Memory B cell (primary cell): ENCODE measurements at places on chromosomes 4 and X.

DNA sequence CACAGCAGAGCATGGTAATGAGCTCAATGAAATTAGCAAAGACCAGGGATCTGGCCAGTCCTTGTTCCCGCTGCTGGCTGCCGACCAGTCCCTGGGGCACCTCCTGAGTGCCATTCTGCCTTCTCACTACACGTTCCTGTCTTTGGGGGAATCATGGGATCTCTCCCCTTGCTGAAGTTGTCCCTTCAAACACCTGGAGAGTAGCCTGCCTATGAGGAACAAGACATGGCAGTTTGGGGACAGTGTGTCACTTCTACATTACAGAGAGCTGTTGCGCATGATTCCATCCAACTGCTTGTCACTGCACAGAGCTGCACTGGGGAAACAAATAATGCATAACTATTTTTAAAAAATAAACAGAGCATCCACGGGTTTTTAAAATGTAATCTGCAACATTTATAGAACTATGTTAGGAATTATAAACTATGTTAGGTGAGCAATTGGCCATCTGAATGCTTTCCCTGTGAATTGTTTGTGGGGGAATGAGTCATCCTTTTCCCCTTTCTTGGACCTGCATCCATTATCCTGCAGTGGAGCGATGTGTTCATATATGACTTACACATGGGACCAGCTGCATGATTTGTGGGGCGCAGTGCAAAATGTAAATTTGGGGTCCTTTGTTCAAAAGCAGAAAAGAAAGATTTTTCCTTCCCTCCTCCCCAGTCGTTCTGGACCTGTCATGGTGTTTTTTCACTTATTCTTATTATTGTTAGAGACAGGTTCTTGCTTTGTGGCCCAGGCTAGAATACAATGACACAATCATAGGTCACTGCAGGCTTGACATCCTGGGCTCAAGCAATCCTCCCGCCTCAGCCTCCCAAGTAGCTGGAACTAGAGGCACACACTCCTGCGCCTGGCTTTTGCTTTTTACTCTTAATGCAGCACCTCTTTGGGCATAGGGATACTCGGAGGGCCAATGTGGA lies 115.0 kb upstream of the TBL1X start:
- no peaks in the 10 kb centered on the region for H3K27me3 ChIP-seq
- H3K27ac ChIP-seq = no peak overlapping the region
- H3K4me1 ChIP-seq = peaks cover 13% of the 10 kb centered on the region
- H3K36me3 ChIP-seq = no peaks in the 10 kb centered on the region

- H3K27ac ChIP-seq = no peak overlapping the region
- H3K4me3 ChIP-seq = no peak overlapping the region
- H3K36me3 ChIP-seq = no peaks in the 10 kb centered on the region
- H3K27me3 ChIP-seq = no peaks in the 10 kb centered on the region
- no peaks in the 10 kb centered on the region for H3K4me1 ChIP-seq
Observed at GRCh38 chrX:131219271-131219670, 69.8 kb downstream of the IGSF1 start.

DNA sequence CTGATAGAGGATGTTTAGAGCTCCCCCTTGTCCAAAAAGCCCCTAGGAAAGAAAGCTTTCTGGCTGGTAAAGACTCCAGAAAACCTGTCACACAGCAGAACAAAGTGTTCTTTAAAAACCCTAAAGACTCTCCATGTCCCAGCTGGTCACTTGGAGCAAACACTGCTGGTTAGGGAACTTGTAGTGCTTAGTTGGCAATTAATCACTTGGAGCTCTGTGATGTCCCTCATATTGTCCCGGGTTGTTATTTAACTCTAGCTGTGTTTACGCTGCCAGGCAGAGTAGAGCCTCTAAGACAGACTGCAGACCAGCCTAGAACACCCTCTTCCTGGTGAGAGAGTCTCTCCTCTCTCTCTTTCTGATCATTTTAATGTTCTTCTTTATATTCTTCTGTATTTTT lies 267.3 kb downstream of the BCOR start:
- peaks cover 10% of the 10 kb centered on the region for H3K27me3 ChIP-seq
- H3K27ac ChIP-seq = no peak overlapping the region
- no peak for DNase-seq
- no peaks in the 10 kb centered on the region for H3K36me3 ChIP-seq

DNA sequence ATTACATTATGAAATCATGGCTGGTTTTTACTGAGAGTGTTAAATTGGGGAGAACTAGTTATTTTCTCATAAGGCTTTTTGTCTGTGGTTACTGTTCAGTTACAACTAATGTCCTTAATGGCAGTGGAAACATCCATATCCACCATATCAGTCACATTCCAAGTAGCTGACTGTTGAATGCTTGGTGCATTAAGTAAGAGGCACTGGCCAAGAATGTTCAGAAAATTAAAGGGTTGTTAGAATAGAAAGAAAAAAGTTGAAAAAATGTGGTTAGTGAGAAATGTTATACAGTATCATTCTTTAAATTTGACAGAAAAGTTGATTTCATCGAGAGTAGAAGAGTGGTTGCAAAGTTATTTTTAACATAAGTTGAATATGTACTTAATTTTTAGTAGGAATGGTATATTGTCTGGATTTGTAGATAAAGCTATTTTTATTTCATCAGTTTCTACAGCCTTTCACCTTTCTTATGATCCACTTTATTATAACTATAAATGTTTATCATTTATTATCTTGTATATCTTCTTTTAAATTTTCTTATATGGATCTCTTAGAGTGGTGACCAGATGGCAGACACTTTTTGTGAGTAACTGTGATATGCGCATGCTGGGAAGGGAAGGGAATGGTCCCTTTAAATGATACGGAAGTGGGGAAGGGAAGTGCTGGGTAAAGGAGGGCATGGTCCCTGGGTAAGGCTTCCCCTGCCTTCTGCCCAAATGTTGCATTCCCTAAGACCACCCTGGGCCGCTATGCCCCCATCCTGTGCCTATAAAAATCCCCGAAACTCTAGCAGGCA lies 2407.1 kb downstream of the ARAP2 start:
- no peaks in the 10 kb centered on the region for H3K27me3 ChIP-seq
- no peaks in the 10 kb centered on the region for H3K4me1 ChIP-seq
- DNase-seq = no peak
- no peaks in the 10 kb centered on the region for H3K36me3 ChIP-seq
- no peak overlapping the region for H3K27ac ChIP-seq

DNA sequence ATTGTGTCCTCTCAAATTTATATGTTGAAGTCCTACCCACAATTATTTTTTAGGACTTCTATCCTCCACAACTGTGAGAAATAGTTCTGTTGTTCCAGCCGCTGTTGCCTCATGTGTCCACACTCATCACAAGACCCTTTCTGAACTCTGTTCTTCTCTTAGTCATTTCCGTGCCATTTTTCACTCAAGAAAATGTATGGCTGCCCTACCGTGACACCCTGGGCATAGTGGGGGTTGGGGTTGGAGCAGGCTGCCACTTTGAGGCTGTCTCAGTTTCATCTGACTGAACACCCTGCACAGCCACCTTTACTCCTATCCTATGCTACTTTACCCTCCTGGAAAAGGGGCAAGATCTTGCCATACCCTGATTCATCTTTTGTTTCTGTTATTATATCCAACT lies 319.1 kb downstream of the TENM3 start:
- peaks cover 7% of the 10 kb centered on the region for H3K27me3 ChIP-seq
- H3K4me1 ChIP-seq = no peaks in the 10 kb centered on the region
- H3K36me3 ChIP-seq = no peaks in the 10 kb centered on the region
- H3K4me3 ChIP-seq = no peak overlapping the region
- no peak for DNase-seq
- no peak overlapping the region for H3K27ac ChIP-seq

GRCh38 chr4:38462367-38463055 lies 201.5 kb upstream of the KLF3 start:
- no peaks in the 10 kb centered on the region for H3K27me3 ChIP-seq
- H3K4me1 ChIP-seq = peaks cover 7% of the 10 kb centered on the region
- DNase-seq = no peak
- H3K36me3 ChIP-seq = peaks cover 2% of the 10 kb centered on the region

- no peak overlapping the region for H3K4me3 ChIP-seq
- H3K36me3 ChIP-seq = no peaks in the 10 kb centered on the region
- no peaks in the 10 kb centered on the region for H3K27me3 ChIP-seq
- DNase-seq = no peak
Observed at GRCh38 chrX:137195991-137196390, 162.2 kb upstream of the GPR101 start.

- H3K27ac ChIP-seq = no peak overlapping the region
- no peak overlapping the region for H3K4me3 ChIP-seq
- no peaks in the 10 kb centered on the region for H3K27me3 ChIP-seq
- no peaks in the 10 kb centered on the region for H3K36me3 ChIP-seq
- no peaks in the 10 kb centered on the region for H3K4me1 ChIP-seq
Observed at GRCh38 chr4:126071346-126072333, 756.9 kb downstream of the FAT4 start.

DNA sequence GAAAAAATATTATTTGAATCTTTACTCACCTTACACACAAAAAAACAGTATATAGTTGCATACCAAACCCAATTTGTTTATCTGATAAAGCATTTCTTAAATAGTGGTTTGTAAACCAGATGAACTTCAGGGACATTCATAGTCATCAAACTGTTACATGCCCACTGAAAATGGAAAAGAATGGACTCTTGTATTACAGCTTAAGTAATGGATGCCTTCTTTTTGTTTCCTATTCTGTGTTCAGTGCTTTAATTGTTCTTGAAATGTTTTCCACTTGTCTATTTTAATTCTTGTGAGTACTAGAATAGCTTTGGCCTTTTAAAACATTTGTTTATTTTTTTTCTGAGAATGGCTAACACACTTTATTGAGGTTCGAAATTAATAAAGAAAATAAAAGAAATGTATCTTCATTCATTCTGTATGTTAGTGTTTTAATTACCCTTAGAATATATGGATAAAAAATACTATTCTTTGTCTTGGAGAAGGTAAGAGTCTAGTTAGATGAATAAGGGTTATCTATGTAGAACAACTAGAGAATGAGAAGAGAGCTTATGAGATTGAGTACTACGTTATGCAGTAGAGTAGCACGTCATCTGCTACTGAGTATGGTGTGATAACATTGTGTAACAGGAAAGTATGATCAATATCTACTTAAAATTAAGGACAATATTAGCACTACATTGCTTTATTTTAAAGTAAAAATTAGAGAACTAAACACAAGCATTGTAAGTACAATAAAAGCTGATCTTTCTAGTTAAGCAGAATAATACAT lies 9.9 kb downstream of the CPEB2 start:
- H3K27ac ChIP-seq = no peak overlapping the region
- H3K4me1 ChIP-seq = peaks cover 15% of the 10 kb centered on the region
- DNase-seq = no peak
- no peaks in the 10 kb centered on the region for H3K27me3 ChIP-seq
- no peak overlapping the region for H3K4me3 ChIP-seq
- H3K36me3 ChIP-seq = peaks cover 6% of the 10 kb centered on the region

DNA sequence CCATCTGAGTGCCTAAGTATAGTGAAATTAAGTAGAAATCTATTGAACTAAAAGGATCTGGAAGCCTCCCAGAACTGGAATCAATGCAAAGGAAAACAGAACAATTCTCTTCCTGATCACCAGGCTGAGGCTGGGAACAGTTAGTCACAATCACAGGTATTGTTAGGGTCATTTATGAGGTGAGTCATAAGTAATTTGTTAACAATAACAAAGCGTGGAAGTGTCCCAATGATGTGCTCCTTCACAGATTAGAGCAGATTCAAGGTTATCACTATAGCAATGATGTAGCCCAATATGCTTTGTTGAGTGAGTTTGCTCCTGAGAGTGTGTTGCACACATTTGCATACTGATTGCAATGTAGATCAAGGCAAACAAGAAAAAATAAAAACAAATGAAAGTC lies 228.1 kb downstream of the ZNF674 start:
- no peak overlapping the region for H3K27ac ChIP-seq
- H3K4me3 ChIP-seq = no peak overlapping the region
- H3K36me3 ChIP-seq = no peaks in the 10 kb centered on the region
- DNase-seq = no peak
- no peaks in the 10 kb centered on the region for H3K4me1 ChIP-seq
- peaks cover 3% of the 10 kb centered on the region for H3K27me3 ChIP-seq

DNA sequence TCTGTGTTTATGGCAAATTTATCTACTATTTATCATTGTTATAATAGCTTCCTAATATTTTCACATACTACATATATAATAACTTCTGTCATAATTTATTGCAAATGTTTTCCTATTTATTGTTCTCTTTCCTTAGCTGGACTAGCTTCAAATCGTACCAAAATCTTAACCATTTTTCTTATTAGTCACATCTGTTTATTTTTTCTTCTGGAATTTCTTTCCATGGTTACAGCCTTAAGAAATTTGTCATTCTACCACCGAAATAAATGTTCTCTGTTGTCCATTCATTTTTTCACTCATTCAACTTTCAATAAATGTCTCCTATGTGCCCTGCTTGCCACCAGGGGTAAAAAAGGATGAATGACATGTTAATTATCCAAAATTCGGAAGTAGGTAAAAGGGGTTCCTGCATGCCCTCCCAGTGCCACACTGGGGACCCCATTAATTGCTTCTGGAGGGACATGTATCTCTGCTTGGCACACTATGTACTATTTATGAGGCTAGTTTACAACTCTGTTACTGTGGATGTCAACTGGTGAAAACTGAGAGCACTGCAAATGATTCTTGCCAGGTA lies 182.1 kb downstream of the SH3KBP1 start:
- peaks cover 4% of the 10 kb centered on the region for H3K36me3 ChIP-seq
- peaks cover 18% of the 10 kb centered on the region for H3K4me1 ChIP-seq
- no peak overlapping the region for H3K4me3 ChIP-seq

GRCh38 chr4:128916832-128917231 lies 107.3 kb downstream of the JADE1 start:
- peak overlapping the region; percentile 32 for H3K4me3 ChIP-seq
- H3K27me3 ChIP-seq = no peaks in the 10 kb centered on the region
- peaks cover 21% of the 10 kb centered on the region for H3K4me1 ChIP-seq
- peaks cover 7% of the 10 kb centered on the region for H3K36me3 ChIP-seq
- H3K27ac ChIP-seq = peak overlapping the region; percentile 58

- H3K4me3 ChIP-seq = no peak overlapping the region
- H3K27ac ChIP-seq = no peak overlapping the region
- peaks cover 14% of the 10 kb centered on the region for H3K36me3 ChIP-seq
- no peaks in the 10 kb centered on the region for H3K27me3 ChIP-seq
Observed at GRCh38 chr4:145909281-145909715, 29.3 kb downstream of the ZNF827 start.

- H3K4me3 ChIP-seq = no peak overlapping the region
- H3K27ac ChIP-seq = no peak overlapping the region
- H3K36me3 ChIP-seq = no peaks in the 10 kb centered on the region
- no peaks in the 10 kb centered on the region for H3K4me1 ChIP-seq
- DNase-seq = no peak
Observed at GRCh38 chrX:147680251-147680650, 231.5 kb upstream of the FMR1 start.

DNA sequence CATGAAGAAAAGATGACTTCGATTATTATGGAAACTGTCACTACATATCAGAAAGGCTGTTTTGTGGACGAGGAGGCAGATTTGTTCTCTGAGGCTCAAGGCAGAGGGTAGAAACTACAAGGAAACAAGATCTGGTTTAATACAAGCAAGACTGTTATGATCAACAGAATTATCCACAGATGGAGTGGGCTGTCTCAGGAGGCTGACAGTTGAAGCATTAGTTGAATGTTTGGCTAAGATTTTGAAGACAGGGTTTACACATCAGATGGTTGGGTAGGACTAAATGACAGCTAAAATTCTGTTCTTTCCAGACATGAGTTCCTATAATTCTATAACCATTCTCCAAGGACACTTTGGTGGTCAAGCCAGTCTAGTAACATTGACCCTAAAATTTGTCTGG lies 49.8 kb downstream of the LDOC1 start:
- H3K4me3 ChIP-seq = no peak overlapping the region
- H3K27ac ChIP-seq = no peak overlapping the region
- H3K36me3 ChIP-seq = no peaks in the 10 kb centered on the region
- DNase-seq = no peak

- H3K4me1 ChIP-seq = no peaks in the 10 kb centered on the region
- DNase-seq = no peak
- H3K27me3 ChIP-seq = no peaks in the 10 kb centered on the region
- no peak overlapping the region for H3K4me3 ChIP-seq
- H3K36me3 ChIP-seq = no peaks in the 10 kb centered on the region
Observed at GRCh38 chr4:107060388-107060787, 24.3 kb upstream of the DKK2 start.
